CD4-positive, alpha-beta T cell treated with Interleukin-1 beta for 1 hour (primary cell): ENCODE measurements at places on chromosomes 5 and 9.

DNA sequence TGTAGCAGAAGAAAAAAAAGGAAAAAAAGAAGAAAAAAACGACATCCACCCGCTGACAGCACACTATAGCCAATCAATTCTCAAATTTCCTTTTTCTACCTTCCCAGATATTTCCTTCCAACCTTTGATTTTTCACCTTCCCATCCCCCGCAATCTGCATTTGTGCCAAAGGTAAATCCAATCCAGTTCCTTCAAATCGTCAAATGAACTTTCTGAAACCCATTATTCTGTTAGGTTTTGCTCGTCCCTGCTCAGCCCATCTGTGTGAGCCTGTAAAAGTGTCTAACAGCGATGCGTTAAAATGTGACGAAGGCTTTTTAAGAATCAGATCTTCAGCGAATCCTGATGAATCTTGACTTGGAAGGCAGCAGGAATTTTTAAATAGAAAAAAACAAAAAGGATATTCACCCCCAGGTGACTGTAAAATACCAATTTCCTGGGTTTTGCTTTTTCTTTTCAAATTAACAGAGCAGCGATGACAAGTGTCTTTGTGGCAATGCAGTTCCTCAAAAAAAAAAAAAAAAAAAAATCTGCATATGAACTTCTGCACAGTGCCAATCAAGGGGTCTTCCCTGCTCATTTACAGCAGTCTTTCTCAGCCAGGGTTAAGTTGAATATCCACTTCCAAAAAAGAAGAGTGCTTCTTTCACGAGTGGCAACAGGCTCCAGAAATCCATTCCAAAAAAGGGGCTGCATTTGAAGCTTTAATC is 367 bp upstream of the SHC3 start:
- no peak for DNase-seq

- no peak for DNase-seq
These were observed 986 bp downstream of the PLPP1 start for GRCh38 chr5:55533521-55534435.

DNA sequence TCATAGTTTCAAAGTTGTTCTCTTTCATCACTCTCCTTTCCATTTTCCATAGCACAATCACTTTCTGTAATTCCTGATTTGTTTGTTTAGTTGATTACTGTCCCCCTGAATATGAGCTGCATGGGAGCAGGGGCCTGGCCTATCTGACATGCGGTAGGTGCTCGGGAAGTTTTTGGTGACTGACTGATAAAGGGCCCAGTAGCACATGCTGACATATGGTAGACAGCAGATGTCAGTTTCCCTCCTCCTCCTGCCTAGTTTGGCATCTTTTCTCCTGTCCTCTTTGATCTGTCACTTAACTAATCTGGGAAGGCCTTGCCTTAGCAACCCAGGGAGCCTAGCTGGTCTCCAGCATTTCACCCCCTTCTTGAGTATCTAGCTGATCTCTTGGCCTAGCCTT is 14.4 kb downstream of the GALNT12 start:
- no peak for DNase-seq

GRCh38 chr9:94577571-94577970 is 16.1 kb downstream of the FBP2 start:
- DNase-seq: no peak

DNA sequence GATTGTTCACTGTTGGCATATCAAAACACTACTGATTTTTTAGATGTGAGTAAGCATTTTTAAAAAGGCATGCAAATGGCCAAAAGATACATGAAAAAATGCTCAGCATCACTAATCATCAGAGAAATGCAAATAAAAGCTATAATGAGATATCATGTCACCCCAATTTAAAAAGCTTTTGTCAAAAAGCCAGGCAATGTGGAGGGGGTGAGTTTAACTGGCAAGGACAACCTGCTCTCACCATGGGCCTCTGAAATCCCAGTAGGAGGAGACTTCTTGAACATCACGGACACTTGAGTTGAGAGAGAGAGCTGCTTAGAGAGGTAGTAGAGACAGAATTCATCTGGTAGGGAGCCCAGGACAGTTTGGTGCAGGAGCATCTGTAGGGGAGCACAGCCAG is 347.1 kb upstream of the MPDZ start:
- no peak for DNase-seq

- no peak for DNase-seq
These were observed 7.9 kb upstream of the ERMP1 start for GRCh38 chr9:5840788-5841187.

GRCh38 chr9:97660340-97660739 is 26.7 kb downstream of the NCBP1 start:
- DNase-seq: no peak

GRCh38 chr9:134605351-134605965 is 36.1 kb upstream of the COL5A1 start:
- DNase-seq: no peak

GRCh38 chr9:111094433-111094924 is 56.2 kb upstream of the LPAR1 start:
- DNase-seq: no peak

- DNase-seq: no peak
These were observed 4.9 kb upstream of the F2R start for GRCh38 chr5:76710991-76711390.

GRCh38 chr5:6910950-6911349 is 197.7 kb downstream of the TENT4A start:
- no peak for DNase-seq

- no peak for DNase-seq
These were observed 101.4 kb upstream of the SLC1A3 start for GRCh38 chr5:36505021-36505420.

- no peak for DNase-seq
These were observed 51.7 kb downstream of the SH3PXD2B start for GRCh38 chr5:172402531-172403188.

DNA sequence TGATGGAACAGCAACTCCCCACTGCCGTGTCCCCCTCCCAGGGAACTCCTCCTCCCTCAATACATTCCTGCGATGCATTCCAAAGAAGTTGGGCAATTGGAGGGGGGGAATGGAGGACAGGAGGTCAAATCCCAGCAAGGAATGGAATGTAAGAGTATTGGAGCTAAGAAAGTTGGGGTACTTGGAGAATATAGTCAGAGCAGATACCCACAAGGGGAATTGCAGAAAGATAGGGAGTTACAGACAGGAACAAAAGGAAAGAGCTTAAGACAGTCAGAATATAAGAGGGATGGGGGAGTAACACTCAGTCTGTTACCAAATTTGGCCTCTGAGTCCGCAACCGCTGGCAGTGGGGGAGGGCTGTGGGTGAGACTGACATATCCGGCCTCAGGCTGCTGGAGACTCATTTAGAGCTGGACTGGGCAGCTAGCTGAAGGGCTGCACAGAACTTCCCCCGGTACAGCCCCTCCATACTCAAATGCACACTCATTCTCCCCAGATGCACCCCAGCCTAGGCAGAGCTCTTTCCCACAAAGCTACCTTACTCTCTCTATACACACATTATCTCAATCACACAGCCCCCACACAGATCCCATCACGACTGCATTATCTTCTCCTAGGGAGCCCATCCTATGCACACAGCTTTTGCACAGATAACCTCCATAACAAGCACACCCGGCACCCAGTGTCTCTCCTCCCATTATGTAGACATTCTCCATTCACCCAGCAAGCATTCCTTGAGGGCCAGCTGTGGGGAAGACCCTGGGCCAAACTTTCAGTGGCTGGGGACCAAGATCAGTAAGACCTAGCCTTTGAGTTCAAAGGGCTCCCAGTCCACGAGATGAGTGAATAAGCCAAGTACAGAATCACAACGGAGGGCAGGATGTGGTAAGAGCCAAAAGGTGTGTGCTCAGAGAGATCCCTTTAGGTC is 3.7 kb downstream of the TLN1 start:
- peak; percentile 42 for DNase-seq

GRCh38 chr5:160660132-160660531 is 191.9 kb downstream of the ATP10B start:
- no peak for DNase-seq

- DNase-seq: no peak
These were observed 23.6 kb upstream of the CERCAM start for GRCh38 chr9:128396970-128397613.

DNA sequence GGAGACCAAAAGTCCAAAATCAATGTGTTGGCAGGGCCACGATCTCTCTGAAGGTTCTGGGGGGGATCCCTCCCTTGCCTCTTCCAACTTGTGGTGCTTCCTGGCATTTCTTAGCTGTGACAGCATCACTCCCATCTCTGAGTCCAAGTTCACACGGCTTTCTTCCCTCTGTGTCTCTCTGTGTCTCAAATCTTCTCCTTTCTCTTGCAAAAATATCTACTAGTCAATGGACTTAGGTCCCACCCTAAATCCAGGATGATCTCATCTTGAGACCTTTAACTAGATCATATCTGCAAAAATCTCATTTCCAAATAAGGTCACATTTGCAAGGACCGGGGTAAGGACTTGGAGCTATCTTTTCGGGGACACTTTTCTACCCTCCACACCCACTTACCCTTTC is 186.1 kb downstream of the HSD17B3 start:
- no peak for DNase-seq

GRCh38 chr5:160230686-160231527 is 1.6 kb downstream of the FABP6 start:
- DNase-seq: peak; percentile 39

DNA sequence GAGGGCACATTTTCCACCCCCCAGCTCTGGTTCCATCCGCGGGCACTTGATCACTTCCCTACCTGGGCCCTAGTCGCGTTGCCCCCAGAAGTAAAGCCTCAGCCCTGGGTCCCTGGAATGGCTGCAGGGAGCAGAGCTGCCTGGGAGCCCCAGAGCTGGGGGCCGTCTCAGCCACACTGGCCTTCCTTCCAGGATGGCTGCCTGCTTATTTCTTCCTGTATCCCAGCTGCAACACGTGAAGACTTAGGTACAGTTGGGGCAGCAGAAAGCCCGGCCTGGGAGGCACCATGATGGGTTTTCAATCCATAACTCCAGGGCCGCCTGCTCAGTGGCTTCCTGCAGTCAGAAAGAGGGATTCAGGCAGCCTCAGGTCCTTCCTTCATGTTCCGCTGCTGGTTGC is 232.3 kb downstream of the IRX2 start:
- no peak for DNase-seq

DNA sequence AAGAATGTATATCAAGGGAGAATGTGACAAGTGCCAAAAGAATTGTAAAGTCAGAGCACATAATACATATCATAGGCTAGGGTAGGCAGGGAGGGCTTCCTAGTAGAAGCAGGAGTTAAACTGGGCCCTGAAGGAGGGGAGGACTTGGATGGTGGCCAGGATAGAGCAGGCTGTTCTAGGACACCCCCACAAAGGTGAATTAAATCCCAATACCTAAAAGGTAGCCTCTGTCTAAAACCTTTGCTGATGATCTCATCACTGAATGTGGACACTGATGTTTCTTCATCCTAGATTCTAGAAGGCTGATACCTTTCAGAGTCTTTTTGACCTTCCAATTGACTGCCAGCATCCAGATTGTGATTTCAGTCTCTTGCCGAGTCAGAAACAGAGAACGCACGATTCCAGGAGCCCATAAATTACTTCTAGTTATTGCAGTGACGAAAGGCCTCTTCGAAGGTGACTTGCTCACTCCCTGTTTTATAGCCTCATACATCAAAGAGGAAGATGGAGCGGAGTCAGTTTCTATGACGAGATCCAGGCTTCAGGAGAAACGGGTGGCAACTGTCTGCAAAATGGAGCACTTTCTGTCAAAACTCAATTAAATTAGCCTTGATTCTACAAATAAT is 43.2 kb downstream of the KIF4B start:
- no peak for DNase-seq

- DNase-seq: no peak
These were observed 1654.2 kb upstream of the WWC1 start for GRCh38 chr5:166637295-166637694.

DNA sequence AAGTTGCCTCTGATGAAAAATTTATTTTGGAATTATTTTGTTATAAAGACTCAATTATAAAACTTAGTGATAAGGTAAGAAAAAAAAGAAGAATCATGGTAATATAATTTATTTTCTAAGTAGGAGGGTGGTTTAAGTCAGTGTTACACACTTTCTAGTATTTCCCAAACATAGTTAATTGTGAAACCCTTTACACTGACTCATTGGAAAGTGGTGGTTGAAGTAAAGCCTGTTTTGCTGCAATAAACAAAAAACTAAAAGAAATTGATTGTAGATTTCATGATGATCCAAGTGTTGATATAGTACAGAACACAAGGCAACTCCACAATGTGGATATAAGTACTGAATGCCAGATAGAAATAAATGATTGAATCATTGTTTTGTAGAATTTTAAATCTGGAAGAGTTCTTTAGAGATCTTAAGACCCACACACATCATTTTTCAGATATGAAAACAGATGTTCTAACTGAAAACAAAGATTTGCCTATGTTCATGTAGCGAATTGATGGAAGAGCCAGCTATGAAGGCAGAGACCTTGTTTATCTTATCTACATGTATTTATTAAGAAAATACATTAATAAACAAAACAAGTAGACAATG is 539.8 kb downstream of the PRELID2 start:
- DNase-seq: no peak

- no peak for DNase-seq
These were observed 12.8 kb downstream of the OSTF1 start for GRCh38 chr9:75101004-75101588.

GRCh38 chr5:94524841-94525697 is 93.3 kb downstream of the KIAA0825 start:
- DNase-seq: peak; percentile 62

DNA sequence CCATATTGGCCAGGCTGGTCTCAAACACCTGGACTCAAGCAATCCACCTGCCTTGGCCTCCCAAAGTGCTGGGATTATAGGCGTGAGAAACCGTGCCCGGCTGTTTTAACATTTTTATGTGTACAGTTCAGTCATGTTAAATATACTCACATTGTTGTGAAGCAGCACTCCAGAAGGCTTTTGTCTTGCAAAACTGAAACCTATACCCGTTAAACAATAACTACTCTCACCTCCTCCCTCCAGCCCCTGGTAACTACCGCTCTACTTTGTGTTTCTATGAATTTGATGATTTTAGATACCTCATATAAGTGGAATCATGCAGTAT is 23.1 kb upstream of the SHB start:
- DNase-seq: no peak

DNA sequence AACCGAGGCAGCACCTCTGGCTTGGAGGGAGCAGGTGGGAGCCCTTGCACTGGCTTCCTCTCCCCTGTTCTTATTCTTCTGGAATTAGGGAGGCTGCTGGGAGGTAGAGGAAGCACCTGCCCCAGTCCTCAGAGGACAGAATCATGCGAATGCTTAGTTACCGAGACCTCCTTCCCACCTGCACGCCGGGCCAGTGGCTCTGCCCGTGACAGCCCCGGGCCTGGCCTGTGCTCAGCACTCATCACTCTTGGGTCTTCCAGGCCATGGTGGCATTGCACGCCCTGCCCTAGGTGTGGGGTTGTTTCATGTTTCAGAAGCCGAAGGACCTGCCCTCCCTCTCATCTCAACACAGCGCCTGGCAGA is 45.3 kb upstream of the NKD2 start:
- DNase-seq: no peak

- no peak for DNase-seq
These were observed 198.7 kb upstream of the C9orf72 start for GRCh38 chr9:27771803-27772545.

GRCh38 chr5:435156-435790 is 7.7 kb upstream of the EXOC3 start:
- DNase-seq: no peak
